ENCODE measurements at places on chromosomes 16 and 17. TPM values are rescaled to one million over a fixed set of nuclear protein-coding genes. Genes with fewer than 3 reads are reported as not detected.

The CD300LG gene
- not detected for total RNA-seq

The LUC7L gene
- total RNA-seq: 38.5 TPM

The NPIPA8 gene
- not detected for total RNA-seq

The SEPTIN12 gene
- not detected for total RNA-seq

The MILR1 gene
- total RNA-seq: 9.2 TPM

The RAMP2 gene
- 1.5 TPM for total RNA-seq

The KRT36 gene
- not detected for total RNA-seq

The CA7 gene
- total RNA-seq: not detected

The ZDHHC7 gene
- 67.0 TPM for total RNA-seq

The LGALS9 gene
- 0.67 TPM for total RNA-seq

The SLC35G6 gene
- total RNA-seq: not detected

The ABCA6 gene
- 0.84 TPM for total RNA-seq

The PSME3 gene
- 96.9 TPM for total RNA-seq

All from bronchus fibroblast of lung (primary cell).